NCI-H2081 treated with DMSO at 0.1 percent for 48 hours (cell line): ENCODE measurements at places on chromosomes 6 and 20.
A peak's percentile ranks its signal among the peaks of the same experiment; 100 is the strongest.

DNA sequence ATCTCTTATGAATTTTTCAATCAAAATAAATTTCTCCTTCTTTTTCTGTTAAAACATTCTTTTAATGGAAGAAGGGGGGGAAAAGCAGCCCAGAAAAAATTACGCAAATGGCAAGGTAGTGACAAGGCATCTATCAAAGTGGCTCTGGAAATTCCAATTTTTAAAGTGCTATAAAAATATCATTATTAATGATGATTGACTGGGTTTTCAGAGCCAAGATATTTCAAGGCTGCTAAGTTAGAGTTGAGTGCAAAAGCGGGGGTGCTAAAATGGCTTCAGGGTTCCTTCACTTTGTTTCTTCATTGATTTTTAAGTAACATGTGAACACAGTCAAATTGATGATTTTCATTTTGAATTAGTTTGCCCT is 171.6 kb upstream of the CITED2 start:
- no peak for DNase-seq

DNA sequence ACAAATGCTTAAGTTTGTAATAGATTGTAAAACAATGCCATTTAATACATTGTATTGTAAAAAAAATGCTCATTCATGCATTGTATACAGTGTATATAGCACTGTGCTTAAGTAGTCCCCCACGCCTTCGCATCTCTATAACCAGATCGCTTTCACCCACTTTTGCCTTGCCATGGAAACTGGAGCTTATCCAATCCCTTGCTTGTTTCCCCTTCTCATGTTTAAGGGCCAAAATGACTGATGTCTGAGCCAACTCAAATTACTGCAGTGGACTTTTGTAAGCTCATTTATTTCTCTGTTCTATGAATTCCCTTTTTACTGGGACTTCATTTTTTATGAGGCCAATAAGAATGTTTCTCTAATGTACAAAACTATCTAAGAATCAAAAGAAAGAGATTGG is 730.9 kb upstream of the GJE1 start:
- DNase-seq, result no peak

GRCh38 chr6:140697585-140697984 is 1323.1 kb upstream of the CITED2 start:
- no peak for DNase-seq

- DNase-seq, result no peak
Observed at GRCh38 chr20:56458206-56458821, 10.1 kb upstream of the RTF2 start.

- DNase-seq, result no peak
Observed at GRCh38 chr6:10749734-10750133, 2.1 kb downstream of the TMEM14B start.

GRCh38 chr6:40983752-40984151 is 55.3 kb downstream of the UNC5CL start:
- no peak for DNase-seq

GRCh38 chr20:19252451-19253120 is 40.1 kb downstream of the SLC24A3 start:
- no peak for DNase-seq

GRCh38 chr6:87441711-87442110 is 31.1 kb upstream of the SLC35A1 start:
- no peak for DNase-seq

GRCh38 chr20:42340368-42340767 is 722.2 kb upstream of the CHD6 start:
- no peak for DNase-seq

- no peak for DNase-seq
Observed at GRCh38 chr20:34337982-34338726, 24.9 kb upstream of the ITCH start.

DNA sequence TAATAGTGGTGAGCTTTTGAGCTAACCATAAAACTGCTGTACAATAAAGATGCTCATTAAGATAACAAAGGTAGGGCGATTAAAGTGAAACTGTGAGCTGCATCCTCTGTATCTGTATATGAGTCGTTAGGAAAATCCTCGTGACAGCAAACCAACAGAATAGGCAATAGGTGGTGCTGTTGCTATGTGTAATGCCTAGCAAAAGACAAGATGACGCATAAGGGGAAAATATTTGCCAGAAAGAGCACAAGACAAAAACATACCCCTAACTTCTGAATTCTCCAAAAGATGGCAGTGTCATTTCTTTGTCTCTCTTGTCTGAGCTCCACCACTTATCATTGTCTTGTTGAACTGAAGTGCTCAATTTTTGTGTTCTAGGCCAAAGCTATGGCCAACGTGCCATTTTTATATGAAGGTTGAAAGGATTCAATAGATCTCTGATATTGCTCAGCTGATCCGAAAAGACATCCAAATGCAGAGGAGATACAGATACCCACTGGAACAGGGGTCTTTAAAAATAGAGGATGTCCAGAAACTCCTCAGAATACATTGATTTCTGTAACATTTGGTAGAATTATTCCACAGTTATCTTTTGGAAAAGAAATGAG is 56.3 kb upstream of the ANKEF1 start:
- peak; percentile 61 for DNase-seq

GRCh38 chr20:8946036-8946940 is 122.6 kb upstream of the PLCB4 start:
- no peak for DNase-seq

- no peak for DNase-seq
Observed at GRCh38 chr6:149862922-149863697, 1.0 kb downstream of the LRP11 start.

- no peak for DNase-seq
Observed at GRCh38 chr6:89205819-89206218, 11.3 kb downstream of the GABRR1 start.

GRCh38 chr6:158322724-158323560 is 10.7 kb downstream of the TULP4 start:
- DNase-seq, result no peak

- no peak for DNase-seq
Observed at GRCh38 chr6:137728386-137729349, 138.4 kb upstream of the TNFAIP3 start.

GRCh38 chr20:55090286-55090685 is 614.9 kb downstream of the DOK5 start:
- DNase-seq, result no peak

DNA sequence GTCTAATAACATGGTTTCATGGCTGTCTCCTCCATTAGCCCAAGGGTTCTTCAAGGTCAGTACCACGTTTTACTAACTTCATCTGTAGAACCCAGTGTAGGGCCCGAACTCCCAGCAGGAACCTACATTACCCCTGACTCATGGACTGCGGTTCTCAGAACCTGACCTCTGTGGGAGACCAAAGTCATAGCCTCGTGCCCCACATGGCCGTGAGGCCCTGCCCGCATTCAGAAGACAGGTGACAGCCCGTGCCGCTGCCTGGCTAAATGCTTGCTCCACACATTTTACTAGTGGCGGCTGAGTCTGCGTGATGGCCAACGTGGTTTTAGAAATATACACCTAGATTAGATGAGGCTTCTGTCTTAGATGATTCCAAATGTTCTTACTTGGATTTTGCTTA is 94.9 kb downstream of the CDH4 start:
- DNase-seq, result no peak

DNA sequence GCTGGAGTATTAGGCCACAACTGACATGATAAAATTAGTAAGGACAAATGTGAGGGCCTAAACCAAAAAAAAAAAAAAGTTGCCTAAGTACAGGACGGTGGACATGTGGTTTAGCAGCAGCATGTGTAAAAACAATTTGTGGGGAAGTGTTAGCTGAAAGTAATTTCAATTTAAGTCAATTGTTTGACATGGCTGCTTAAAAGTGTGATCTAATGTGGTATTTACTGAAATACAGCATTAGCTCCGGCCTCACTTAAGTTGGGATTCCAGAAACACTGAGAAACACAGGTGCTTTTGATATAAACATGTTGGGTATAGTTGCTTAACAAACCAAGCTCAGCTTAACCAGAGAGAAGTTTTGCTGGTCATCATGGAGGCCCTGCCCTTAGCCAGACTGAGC is 119.7 kb downstream of the FYN start:
- DNase-seq, result no peak

- no peak for DNase-seq
Observed at GRCh38 chr20:37245216-37246150, 16.1 kb downstream of the GHRH start.

DNA sequence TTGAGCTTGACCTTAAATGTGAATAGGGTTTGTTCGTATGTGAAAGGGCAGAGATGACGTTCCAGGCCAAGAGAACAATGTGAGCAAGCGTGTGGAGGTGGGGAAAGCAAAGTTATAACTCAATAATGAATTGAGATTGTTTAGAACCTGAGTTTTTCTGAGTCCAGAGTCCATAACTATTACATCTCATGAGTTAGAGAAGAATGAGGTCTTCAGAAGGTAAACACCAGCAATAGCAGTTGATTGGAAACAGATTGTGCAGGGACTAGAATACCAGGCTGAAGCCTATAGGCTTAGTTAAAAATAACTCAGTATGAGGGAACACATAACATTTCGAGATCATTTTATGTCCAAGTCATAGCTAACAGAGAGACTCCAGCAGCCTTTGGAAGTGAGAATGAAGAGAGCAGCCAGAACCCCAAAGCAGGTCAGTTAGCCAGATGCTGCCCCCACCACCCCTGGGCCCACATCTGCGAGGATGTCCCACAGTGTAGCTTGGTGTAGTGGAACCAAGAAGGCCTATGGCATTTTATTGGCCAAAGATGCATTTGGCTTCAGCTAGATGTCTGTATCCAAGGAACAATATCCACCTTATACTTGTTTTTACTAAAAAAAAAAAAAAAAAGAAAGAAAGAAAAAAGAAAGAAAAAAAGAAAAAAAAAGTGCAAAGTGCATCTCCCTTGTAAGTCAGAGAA is 121.7 kb downstream of the TNFRSF21 start:
- no peak for DNase-seq

DNA sequence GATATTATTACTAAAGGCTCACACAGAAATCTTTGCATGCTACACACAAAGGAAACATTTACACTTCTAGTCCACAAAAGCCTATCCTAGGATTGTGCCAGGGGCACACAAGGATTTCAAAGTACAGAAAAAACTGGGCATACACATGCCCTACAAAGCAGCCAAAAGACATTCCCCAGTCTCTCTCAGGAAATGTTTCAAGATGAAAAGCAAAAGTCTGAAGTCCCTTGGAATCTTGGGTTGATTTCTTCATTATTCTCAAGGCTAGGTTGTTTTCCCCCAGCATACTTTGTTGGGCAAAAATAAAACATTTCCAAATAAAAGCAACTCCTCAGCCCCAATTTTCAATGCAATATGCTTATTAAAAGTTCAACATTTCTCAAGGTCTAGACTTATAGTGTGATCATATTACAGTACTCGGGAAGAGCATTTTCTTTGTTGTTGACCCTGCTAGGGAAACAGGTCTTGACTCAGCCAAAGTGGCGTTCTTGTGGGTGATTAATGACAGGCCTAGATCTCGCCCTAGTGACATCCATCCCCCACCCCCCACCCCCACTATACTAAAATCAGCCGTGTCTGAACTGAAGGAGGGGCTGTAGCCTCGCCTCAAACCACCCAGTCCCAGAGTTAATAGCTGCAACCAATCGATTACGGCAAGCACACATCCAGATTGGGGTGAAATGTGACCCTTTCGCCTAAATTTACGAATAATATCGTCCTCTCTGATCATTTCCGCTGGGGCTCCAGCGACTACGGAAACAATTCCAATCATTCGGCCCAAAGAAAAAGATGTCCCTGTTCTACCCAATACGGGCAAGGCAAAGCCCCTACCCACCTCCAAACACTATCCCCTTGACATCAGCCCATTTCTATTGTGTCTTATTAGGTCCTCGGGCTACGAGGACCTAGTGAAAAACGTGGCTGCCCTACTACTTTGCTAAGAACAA is 1.4 kb downstream of the AKIRIN2 start:
- DNase-seq, result no peak

- no peak for DNase-seq
Observed at GRCh38 chr20:40657526-40657925, 31.5 kb downstream of the MAFB start.

- no peak for DNase-seq
Observed at GRCh38 chr6:111602481-111603011, 3.1 kb downstream of the TRAF3IP2 start.

DNA sequence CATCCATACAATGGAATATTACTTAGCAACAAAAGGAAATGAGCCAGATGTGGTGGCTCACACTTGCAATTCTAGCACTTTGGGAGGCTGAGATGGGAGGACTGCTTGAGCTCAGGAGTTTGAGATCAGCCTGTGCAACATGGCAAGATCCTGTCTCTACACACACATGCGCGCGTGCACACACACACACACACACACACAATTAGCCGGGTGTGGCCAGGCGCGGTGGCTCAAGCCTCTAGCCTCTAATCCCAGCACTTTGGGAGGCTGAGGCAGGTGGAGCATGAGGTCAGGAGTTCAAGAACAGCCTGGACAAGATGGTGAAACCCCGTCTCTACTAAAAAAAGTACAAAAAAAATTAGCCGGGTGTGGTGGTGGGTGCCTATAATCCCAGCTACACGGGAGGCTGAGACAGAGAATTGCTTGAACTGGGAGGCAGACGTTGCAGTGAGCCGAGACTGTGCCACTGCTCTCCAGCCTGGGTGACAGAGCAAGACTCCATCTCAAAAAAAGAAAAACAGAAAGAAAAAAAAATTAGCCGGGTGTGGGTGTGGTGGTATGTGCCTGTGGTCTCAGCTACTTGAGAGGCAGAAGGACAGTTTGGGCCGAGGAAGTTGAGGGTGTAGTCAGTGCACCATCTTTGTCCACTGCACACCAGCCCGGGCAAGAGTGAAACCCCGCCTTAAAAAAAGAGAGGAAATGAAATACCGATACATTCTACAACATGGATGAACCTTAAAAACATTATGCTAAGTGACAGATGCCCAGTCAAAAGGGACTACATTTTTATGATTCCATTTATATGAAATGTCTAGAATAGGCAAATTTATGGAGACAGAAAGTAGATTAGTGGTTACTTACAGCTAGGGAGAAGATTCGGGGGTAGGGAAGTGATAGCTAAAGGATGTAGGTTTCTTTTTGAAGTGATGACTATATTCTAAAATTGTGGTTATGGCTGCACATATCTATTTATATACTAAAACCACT is 52.5 kb downstream of the RBL1 start:
- no peak for DNase-seq

DNA sequence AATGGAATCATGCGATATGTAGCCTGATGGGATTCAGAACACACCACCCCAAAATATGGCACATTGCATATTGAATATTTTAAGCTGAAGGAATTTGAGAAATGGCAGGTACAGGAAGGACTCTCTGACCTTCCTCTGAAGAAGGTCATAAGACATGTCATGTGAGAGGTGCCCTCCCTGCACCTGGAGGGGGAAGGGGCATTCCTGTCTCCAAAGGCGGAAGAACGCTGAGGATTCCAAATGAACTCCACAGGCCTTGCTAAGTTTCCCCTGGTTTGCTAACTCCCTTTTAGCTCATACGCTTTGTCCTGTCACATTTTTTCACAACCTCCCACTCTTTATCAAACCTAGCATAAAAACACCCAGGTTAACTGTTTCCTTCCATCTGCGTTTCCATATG is 347.8 kb downstream of the CDKAL1 start:
- no peak for DNase-seq

DNA sequence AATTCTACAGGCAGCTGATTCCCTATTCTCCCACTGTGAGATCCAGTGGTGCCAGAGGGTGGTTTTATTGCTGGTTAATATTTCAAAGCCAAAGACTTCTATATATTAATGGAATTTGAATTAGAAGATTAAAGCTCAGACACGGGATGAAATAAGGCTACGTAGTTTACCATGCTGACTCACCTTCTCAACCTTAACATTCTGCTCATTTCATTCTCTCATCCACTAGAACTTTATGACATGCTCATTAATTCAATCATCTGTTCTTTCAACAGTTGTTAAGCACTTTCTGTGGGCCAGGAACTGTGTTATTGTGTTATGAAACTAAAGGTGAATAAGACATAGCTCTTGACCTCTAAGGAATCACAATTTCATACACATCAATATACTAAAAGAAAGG is 456.9 kb upstream of the MAP3K7 start:
- DNase-seq, result no peak

- DNase-seq, result no peak
Observed at GRCh38 chr6:112626468-112627082, 279.4 kb downstream of the RFPL4B start.
